ENCODE measurements at places on chromosomes 2 and 18.

- no peak for DNase-seq
Measured at GRCh38 chr2:136022396-136023146, 37.1 kb upstream of the DARS1 start.

- DNase-seq = no peak
Measured at GRCh38 chr2:63819765-63820717, 21.7 kb upstream of the UGP2 start.

DNA sequence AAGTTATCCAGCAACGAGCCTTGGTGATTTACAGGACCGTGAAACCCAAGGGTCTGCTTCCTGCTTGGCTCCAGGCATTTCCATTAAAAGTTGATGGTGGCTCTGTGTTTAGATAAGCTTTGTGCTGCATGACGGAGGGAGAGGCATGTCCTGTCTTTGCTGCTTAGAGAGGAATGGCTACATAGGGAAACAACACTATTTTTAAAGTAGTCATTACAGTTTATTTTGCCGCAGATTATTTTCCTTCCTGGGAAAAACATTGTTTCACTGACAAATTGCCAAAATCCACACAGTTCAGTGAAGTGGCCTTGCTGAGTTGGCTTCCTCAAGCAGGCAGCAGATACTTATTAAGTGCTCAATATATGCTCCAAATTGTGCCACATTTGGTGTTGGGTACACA, 98.5 kb downstream of the THSD7B start:
- peak; percentile 12 for DNase-seq

GRCh38 chr2:190663348-190663747, 14.5 kb downstream of the NAB1 start:
- no peak for DNase-seq

- peak; percentile 82 for DNase-seq
Measured at GRCh38 chr2:202035089-202035940, 1.7 kb downstream of the FZD7 start.

- DNase-seq = no peak
Measured at GRCh38 chr2:182941919-182942318, 75.5 kb upstream of the FRZB start.

DNA sequence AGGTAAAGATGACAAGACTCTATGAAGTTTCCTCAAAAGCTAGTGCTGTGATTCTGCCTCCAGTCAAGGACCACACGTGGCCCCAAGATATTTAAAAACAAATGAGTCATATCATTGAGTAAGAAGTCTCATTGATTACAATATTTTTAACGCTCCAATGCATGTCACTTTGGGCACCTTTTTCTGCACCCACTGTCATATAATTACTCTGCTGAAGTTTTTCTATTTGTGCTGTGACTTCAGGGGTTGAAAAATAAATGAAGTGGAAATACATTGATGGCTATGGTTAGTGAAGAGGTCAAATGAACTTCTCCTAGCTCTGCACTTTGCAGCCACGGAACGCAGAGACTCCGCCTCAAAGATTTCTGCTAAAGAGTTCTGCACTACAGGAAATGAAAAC, 344.3 kb upstream of the KYNU start:
- no peak for DNase-seq

Data from lung (tissue), 17 donors.